ENCODE measurements at places on chromosomes 5 and 9.

DNA sequence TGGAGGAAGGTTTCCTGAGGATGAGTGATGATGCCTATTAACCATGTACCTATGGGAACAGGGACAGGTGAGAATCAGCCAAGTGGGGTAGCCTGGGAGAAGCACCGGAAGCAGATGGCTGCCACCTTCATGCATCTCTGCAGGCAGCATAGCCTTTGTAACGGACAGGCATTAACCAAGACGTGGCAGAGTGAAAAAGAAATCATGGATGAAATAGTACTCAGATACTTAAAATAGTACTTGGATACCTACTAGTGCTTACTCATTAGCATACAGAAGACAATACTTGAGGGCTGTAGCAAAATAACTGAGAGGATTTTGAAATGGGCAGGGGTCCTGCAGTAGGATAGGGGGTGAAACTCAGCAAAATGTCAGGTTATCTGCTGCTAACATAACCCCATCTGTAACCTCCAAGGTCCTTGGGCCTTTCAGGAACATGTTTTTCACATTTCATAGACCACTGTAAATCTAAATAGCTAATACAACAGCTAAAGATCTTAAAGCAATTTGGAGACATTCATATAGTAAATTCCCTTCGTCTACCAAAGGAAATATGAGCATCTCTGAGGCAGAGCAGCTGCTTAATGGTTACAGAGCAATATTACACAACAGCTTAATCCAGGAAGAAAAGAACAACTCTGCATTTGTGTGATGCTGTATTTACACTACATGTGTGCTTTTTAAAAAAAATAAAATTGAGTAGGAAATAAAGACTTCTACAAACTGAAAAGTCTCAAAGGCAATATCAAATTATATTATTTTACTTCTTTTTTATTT, 154.3 kb downstream of the NFIB start:
- no peak for DNase-seq

DNA sequence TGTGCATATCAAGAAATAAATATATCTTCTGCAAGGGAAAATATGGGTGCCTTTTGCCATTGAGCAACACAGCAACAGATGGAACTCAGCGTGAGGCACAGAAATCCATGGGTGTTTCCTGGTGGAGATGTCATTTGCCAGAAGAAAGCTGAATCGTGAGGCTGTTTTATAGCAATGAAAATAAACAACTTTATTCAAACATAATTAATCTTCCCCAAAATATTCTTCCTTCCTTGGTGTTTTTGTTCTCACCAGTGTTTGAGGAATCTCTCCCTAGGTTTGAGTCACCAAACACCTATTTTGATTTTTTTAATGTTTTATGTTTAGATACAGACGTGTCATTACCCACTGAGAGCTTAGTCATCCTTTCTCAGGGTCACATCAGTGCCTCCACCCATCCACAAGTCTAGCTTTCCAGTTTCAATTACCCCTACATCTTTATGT, 65.8 kb upstream of the PAPPA start:
- no peak for DNase-seq

GRCh38 chr9:115849679-115850412, 303.7 kb upstream of the PAPPA start:
- DNase-seq, result no peak

DNA sequence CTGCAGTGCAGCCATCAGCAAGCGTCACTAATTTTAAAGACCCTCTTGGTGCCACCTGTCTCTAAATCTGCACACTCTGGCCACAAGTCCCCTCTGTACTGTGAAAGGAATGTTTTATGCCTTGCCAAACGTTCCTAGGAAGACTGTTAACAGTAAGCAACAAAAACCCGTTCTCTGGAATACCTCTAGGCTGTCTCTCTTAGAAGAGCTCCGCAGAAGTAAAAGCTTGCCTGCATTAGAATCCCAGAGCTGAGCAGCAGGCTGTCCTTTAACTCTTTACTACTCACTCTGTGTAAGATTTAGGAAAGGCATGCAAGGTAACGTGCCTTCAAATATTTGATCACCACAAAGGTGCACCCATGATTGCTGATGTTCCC, 53.9 kb upstream of the C9orf72 start:
- no peak for DNase-seq

DNA sequence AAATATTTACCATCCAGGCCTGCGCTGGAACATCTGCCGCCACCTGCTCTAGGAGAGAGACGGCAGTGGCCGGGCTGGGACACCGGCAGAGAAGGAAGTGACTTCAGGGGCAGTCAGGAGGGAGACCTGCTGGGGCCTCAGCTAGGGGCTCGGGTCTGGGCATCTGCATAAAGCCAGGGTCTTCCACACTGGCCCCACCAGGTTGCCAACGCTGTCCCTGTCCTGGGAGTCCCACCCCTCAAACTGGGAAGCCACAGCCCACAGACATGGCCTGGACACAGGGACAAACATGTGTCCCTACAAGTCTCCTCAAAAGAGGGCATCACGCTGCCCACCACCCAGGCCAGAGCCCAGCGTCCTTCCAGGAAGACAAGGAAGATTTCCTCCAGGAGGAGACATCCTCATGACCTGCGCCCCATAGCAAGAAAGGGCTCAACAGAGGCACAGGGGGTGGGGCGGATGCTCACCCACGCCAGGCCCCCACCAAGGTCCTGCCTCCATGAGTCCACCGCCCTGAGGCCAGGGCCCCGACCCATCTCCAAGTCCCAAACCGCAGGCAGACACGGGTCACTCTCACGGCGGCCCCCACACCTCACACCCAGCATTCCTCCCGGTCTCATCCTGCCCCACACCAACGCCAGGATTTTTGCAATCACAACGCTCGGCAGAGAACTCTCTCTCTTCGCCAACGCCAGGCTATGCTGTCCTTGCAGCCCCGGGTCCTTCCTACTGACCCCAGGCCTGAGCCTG, 9.0 kb downstream of the VAV2 start:
- DNase-seq, result no peak

GRCh38 chr5:132190161-132190817, 37.4 kb downstream of the P4HA2 start:
- no peak for DNase-seq

DNA sequence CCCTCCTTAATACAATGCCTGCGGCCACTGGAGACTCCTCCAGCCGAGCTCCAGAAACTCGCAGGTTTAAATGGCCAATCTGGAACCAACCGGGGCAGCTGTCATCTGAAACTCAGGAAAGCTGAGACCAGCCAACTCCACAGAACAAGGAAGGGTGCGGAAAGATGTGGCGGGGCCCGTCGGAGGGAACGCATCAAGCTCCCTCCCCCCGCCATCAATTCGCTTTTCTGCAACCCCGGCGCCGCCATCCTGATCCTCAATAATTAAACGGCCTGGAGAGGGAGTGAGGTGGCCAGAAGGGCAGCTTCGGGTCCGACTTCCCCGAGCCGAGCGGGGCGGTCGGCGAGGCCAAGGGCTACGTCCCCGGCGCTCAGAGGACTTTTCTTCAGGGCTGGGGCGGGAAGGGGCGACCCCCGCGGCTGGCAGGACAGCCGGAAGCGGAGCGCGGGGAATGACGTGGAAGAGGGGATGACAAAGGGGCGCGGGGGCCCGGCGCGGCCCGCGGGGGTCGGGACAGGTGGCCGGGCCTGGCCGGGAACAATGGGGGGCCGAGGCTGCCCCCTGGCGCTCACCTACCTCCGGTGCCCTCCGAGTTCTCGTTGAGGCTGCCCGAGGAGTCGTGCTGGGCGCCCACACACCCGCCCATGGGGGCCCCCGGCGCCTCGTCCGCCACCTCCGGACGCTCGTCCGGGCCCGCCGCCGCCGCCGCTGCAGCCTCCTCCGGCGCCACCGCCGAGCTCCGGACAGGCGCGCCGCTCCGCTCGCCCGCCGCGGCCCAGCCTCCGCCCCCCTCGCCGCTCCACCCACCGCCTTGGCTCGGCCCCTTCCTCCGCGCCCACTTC, at the start of gene UBTD2:
Gene UBTD2 (minus strand): TSS at position 745 of the 842 bp plus-strand sequence. CDS start 99 bp downstream, at position 646.
- no peak for DNase-seq

GRCh38 chr5:168920019-168920810, 341.0 kb upstream of the PANK3 start:
- no peak for DNase-seq

DNA sequence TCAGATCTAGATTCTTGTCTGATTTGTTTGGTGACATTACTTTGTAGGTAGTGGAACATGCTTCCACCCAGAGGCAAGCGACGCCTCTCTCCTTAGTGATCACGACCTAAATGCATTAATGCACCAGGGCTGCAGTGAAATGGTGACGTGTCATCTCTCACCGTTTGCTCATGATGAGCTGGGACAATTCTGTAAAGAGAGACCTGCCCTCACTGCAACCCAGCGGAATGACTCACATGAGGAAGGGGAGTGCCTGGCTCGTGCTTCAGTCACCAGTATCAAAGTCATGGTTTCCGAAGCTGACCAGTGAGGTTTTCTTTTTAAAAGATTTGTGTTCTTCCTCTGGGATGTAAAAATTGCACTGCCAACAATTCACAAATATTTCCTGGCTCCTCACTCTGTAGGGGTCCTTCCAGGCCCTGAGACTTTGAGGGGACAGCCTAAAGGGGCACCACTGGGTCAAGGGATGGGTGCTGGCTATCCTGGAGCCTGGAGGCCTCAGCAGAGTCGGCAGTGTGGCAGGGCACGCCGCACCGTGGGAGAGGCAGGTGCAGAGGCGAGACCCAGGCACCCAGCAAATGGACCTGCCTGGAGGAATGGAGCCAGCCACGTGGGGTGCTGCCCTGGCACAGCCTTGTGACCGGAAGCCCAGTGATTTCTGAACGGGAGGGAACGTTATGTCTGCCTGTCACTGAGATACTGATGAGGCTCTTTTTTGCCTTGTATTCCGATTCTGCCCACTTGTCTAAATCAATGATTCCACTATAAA, 17.3 kb downstream of the QSOX2 start:
- no peak for DNase-seq

DNA sequence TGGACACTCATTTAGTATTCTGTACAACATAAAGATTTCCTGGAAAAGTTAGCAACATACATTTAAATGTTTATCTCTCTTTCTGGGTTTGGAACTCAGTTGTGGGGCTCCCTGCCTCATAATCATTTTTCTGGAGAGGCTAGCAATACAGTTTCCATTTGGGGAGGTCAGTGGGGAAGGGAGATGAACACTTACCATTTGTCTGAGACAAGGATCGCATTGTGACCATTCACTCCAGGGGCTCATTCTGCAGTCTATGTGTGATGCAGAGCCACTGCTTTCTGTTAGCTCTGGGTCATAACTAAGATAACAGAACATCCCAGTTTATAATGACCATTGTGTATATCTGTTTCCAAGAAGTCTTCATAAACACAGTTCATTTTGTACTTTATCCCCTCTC, 22.4 kb downstream of the C9 start:
- no peak for DNase-seq

GRCh38 chr5:96381526-96381925, 51.5 kb downstream of the PCSK1 start:
- DNase-seq, result no peak

- no peak for DNase-seq
Measured at GRCh38 chr9:109272745-109273144, 48.1 kb downstream of the EPB41L4B start.

DNA sequence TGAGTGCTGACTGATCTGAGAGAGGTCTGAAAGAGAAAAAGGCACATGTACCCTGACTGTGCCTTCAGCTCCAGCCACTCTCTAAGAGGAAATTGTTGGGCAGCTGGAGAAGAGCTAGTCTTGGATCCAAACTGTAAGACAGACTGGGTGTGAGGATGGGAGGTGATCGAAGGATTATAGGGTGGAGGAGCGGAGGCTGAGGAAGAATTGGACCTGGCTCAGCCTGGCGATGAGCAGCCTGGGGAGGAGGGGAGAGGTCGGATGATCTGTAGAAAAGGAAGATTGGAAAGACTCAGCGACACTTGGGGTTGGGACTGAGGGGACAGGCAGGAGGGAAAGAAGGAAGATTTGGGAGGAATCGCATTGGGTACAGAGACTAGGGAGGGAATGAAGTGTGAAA, 98.6 kb upstream of the SLC25A48 start:
- DNase-seq, result no peak

- DNase-seq, result no peak
Measured at GRCh38 chr9:94135222-94135621, 51.0 kb downstream of the PTPDC1 start.

DNA sequence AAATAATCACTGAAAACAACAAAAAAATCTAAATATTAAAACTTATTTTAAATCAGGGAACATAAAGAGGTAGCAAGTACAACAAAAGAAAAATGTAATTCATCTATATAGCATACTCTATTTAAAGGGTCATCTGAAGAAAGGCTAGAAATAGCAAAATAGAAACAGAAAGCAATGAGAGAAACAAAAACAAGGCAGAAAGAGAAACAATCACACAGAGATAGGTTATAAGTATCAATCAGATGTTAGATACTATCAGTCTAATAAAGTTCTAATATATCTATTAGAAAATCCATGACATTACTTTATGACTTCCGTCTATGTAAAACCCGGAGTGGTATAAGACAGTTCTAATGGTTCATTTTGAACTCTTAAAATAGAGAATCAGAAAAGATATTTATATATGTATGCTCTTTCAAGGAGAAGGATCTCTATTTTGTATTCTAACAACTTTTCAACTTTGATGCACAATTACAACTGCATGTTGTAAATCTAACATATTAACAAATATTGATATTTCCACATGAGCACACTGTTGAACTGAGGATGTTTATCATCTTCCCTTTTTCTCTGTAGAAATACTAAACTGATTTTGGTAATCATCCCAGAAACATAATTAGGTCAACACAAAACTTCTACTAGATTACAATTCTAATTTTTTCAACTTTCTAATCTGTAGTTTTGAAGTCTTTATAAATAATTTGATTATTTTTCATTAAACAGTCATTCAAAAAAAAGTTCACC, 15.8 kb downstream of the RICTOR start:
- no peak for DNase-seq

DNA sequence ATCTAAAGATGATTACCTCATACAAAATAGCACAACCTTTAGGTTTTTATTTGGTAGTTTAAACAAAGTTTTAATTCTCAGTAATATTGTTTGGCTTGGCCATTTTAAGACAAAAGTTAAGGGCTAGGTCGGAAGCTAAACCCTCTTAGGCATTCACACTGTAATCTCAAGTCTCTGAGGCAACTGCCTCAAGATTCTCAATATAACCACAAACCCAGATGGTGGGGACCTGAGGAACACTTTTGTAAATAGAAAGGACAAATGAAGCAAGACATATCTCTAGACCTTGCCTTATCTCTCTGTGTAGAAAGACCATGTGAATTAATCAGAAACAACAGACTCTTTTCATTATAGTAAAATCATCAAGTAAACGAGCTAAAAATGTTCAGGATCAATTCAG, 500.2 kb upstream of the CDH6 start:
- DNase-seq, result no peak

- DNase-seq, result no peak
Measured at GRCh38 chr5:40955313-40955712, 46.0 kb downstream of the C7 start.

DNA sequence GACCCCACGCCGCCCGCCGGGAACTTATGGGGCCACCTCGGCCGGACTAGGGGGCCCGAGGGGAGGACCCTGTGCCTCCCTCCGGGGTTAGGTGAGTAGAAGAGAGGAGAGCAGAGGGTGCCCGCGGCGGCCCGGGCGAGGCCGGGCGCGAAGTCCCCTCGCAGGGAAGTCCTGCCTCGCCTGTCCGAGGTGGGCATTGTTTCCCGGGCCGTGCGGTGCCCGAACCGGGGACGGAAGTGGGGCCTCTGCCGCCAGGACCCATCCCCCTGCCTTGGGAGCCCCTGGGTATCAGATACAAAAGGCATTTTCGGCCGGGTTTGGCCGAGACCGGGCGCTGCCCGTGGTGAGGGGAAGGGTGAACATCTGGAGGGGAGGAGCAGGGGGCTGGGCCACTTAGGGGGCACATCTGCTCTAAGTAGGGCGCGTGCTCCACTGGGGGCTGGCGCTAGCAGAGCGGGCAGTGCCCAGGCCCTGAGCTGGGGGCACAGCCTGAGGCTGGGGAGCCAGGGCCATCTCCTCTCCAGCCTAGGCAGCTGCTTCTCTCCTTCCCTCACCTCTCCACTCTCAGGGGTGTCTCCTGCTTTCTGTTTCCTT, 48.2 kb downstream of the DAB2IP start:
- DNase-seq, result no peak
